ENCODE measurements at places on chromosomes 3 and 15.

- DNase-seq, result no peak
Observed at GRCh38 chr15:82751308-82751707, 41.6 kb upstream of the AP3B2 start.

DNA sequence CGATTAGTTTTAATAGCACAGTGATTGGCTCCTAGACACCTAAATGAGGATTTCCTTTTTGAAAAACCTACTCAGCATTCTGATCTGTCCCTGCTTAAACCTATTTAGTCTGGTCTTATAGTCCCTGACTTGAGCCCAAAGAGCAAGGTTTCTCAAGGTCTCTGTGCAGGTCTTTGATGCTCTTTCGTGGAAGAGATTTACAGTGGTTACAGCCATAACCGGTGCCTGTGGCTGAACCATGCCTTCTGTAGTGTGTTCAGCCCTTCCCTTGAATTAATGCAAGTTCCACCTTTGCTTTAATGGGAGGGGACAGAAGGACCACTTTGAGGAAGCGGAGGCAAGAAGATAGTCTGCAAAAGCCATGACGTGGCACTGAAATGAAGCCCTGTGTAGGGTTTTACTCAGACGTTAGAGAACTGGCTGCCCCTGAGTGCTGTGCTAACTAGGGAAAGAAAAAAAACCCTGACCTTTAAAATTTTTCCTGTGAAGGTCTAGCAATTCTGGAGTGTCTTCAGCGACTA lies 43.0 kb downstream of the ZBTB38 start:
- no peak for DNase-seq

DNA sequence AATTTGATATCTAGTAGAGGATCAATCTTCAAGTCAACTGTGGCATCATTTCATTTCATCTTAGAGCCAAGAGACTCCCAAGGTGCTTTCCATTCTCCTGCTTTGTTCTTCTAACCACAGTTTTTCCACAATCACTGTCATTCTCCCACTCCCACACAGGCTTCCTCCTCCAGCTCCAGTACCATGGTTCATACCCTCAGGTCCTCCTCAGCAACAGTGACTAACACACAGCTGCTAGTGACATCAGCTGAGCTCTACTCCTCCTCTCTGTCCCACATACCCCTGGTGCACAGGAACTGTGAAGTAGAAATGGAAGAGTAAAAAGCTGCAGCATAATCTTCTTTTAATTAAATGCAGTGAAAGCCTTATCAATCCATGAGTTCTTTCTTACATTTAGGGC lies 200.2 kb upstream of the DPH6 start:
- no peak for DNase-seq

GRCh38 chr15:60912984-60913697 lies 316.0 kb downstream of the RORA start:
- no peak for DNase-seq

DNA sequence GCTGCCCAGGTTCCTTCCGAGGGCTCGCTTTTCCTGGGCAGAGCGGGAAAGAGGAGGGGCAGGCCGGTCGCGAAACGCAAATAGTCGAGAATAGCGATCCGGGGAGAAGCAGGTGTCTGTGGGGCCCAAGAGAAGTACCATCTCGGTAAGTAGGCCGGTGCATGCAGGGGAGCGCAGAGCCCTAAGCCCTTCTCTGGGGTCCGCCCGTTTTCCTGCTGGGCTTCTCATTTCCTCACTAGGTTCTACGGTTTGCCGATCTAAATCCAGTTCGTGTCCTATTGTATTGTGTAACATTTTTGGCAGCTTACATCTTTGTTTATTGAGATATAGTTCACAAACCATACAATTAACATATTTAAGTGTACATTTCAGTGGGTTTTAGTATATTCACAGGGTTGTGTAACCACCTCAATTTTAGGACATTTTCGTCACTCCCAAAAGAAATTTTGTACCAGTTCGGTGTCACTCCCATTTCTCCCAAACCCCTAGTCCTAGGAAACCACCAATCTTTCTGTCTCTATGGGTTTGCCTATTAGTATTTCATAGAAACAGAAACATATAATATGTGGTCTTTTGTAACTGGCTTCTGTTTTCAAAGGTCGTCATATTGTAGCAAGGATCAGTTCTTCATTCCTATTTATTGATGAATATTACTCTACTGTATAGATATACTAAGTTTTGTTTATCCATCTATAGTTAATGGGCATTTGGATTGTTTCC lies 6.8 kb upstream of the TRIM69 start:
- DNase-seq, result peak; percentile 68

- DNase-seq, result no peak
Observed at GRCh38 chr3:149638228-149639092, 19.4 kb downstream of the WWTR1 start.

- DNase-seq, result no peak
Observed at GRCh38 chr3:181886676-181887075, 175.0 kb downstream of the SOX2 start.

- no peak for DNase-seq
Observed at GRCh38 chr3:9238721-9239295, 10.6 kb downstream of the SRGAP3 start.

GRCh38 chr15:61634837-61635236 lies 405.7 kb upstream of the RORA start:
- DNase-seq, result no peak

- no peak for DNase-seq
Observed at GRCh38 chr3:182410051-182410450, 383.3 kb upstream of the ATP11B start.

DNA sequence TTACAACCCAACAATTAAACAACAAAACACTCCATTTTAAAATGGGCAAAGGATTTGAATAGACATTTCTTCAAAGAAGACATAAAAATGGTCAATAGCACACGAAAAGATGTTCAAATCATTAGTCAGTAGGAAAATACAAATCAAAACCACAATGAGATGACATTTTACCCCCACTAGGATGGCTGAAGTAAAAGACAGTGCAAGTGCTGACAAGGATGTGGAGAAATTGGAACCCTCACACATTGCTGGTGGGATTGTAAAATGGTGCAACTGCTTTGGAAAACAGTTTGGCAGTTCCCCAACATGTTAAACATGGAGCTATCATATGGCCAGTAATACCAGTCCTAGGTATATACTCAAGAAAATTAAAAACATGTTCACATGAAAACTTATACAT lies 11.6 kb downstream of the GALNT15 start:
- no peak for DNase-seq

DNA sequence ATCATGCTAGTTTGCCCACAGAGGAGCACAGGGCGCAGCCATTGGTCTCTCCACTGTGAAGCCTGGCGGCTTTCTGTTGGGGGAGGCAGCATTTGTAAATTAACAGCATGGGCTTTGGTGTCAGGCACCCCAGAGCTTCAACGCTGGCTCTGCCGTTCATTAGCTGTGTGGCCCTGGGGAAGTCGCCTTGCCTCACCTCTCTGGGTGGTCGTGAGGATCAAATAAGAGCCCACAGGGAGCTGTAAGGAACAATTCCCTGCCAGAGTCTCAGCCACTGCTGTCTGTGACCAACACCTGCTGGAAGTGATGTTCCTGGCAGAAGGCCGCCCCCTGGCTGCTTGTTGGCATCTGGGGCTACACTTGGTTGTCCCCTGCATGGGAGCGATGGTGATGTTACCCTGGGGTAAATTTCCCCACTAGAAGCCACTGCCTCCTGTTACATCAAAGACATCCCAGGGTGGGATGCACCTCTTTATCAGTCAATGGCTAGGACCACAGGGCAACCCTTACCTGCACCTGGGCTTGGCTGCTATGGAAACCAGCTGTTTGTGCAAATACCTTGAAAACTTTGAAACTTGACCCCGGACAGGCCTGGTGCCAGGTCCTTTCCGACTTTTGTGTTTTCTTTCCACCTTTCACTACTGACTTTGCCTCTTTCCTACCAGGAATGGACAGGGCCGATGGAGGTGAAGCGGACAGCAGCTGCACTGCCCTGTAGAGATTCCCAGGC lies 36.9 kb downstream of the DNASE1L3 start:
- no peak for DNase-seq

DNA sequence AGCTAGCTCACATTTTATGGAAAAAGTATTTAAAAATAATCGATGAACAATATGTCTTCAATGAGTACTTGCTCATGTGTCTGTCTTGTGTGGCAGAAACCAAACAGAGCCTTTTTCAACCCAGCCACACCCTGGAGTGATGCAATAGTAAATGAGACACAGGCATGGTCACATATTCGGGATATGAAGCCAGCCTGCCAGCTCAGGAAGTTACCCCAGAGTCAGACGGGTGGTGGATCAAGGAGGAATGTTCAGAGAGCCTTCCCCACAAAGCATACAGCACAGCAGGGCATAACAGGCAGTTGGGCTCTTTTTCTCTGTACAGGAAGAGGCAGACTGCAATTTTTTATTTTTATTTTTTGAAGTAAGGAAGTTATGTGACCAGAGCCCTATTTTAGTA lies 27.3 kb downstream of the LARP6 start:
- DNase-seq, result no peak

GRCh38 chr3:52773361-52774065 lies 2.8 kb upstream of the NEK4 start:
- no peak for DNase-seq

- no peak for DNase-seq
Observed at GRCh38 chr15:56965231-56966013, 47.0 kb downstream of the TCF12 start.

GRCh38 chr3:152524198-152525140 lies 255.7 kb downstream of the MBNL1 start:
- no peak for DNase-seq

GRCh38 chr3:129326138-129326537 lies 47.5 kb downstream of the HMCES start:
- no peak for DNase-seq

DNA sequence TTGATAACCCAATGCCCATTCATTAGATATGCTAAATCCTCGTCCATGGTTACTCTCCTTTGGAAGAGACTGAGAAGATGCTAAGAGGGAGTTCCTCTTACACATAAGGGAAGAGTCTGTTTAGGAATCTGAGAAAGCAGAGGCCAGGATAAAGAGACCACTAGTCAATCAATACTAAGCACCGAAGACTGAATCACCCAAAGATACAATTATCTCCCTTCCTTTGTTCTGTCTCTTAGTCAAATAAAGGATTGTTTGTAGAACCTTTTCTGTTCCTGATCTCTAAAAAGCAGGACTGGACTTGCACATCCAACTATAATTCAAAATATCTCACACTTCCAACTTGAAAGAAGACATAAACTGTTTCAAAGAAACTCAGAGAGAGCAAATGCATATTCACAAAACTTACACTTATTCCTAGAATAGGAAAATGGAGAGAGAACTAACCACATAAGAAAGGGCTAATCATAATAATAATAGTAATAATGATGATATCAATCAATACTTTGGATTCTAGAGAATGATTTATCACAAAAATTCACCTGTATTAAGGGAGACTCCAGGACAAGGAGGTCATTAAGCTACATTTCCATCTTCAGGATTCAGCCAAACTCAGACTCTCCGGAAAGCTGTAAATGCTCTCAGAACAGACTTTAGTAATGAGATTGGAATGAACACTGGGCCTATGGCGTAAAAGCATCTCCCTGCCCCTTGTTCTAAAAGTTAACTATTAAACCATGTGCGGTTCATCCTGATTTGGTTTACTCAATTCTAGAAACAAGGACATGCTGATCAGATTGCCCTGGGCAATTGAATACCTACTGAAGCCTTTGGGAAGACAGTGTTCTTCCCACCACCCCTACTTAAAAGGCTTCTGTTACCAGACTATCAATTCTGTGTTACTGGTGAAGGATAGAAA lies 401.5 kb downstream of the ZBTB20 start:
- no peak for DNase-seq

- no peak for DNase-seq
Observed at GRCh38 chr3:66004244-66004643, 34.5 kb downstream of the MAGI1 start.

- no peak for DNase-seq
Observed at GRCh38 chr3:113968986-113969385, 21.2 kb downstream of the ZDHHC23 start.

GRCh38 chr3:172061724-172062184 lies 22.4 kb downstream of the FNDC3B start:
- no peak for DNase-seq

- no peak for DNase-seq
Observed at GRCh38 chr3:145696011-145696410, 465.0 kb downstream of the PLOD2 start.

DNA sequence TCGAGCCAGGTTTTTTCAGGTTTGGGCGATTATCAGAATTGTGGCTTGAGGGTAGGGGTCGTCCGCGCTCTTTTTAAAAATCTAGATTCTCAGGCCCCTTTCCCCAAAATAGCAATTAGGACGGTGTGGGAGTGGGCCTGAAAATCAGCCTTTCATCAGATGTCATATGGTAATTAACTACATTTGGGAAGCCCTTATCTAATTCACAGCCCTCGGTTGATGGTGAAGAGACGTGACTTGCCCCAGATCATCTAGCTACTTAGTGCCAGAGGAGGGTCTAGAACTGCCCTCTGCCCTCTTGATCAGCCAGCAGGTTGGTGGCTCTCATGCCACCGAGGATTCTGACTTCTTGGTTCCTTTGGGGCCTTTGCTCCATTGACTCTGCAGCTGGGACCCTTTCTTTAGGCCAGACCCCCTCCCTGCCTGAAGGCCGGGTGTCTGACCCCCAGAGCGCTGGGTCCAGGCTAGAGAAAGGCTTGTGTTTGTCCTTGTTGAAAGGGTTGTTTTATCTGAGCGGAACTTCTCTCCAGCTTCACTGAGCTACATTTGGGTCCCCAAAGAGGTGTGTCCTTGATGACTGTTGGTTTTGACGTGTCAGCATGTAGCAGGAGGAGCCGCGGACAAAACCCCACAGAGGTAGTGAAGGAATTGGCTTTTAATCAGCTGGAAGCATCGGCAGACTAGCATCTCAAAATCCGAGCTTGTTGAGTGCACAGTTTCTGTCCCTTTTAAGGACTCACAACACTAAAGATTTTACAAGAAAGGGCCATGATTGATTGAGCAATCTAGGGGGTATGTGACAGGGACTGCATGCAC lies 857 bp downstream of the AEN start:
- DNase-seq, result no peak

DNA sequence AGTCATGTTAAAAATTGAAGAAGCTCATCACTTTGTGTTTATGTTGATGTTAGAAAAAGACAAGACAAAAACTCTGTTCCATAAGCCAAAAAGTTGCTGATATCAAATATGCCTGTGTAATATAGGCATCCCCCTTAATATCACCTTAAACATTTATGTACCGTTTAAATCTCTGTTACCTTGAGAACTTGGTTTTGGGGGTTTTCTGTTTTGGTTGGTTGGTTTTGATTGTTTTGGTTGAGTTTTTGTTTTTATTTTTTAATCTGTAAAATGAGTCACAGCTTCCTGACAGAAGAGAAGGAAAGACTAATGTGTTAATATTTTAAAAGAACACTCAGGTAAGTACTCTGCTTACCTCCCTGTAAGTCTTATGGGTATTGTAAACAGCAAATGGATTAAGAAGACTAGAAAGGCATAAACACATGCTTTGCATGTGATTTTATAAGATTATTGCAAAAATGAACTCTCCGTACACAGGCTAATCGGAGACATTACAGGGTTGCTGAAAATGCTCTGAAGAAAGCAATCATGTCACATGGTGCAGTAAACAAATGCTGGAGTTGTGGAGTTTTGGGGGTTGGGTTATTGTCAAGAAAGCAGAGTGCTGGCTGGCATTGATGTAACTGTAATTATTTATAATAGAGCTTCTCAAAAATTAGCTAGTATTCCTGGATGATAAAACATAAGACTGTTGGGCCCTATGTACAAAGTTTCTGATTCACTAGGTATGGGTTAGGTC lies 69.5 kb upstream of the MBNL1 start:
- DNase-seq, result no peak
